ENCODE measurements at places on chromosomes 12 and 14.

- DNase-seq: no peak
Observed at GRCh38 chr14:47252802-47253201, 422.6 kb downstream of the MDGA2 start.

- DNase-seq: no peak
Observed at GRCh38 chr14:99134516-99135046, 137.4 kb downstream of the BCL11B start.

DNA sequence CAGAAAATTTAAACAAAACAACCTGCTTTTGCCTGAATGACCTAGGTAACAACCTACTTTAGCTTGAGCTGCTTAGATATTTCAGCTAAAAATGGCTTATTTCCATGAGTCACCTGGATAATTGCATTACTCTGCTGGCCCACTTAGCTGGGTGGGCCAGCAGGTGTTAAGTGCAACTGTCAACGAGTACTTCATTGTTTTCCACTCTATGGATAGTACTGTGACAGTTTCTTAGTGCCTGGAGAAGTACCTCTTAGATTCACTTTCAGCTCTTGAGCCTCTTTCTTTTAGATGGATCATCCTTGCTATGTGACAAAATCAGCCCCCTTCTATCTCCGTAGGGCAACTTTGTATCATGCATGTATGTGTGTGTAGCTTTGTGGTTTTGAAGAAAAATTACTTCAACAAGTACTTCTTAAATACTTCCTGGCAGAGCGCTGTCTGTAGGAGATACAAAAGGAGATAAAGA is 368.2 kb upstream of the ATP2B1 start:
- no peak for DNase-seq

- DNase-seq: no peak
Observed at GRCh38 chr14:51328064-51328771, 88.2 kb downstream of the TMX1 start.

- no peak for DNase-seq
Observed at GRCh38 chr12:91870872-91871707, 274.6 kb downstream of the BTG1 start.

- DNase-seq: no peak
Observed at GRCh38 chr12:51647647-51648046, 56.6 kb downstream of the SCN8A start.

GRCh38 chr12:106144847-106145246 is 6.1 kb upstream of the NUAK1 start:
- no peak for DNase-seq

DNA sequence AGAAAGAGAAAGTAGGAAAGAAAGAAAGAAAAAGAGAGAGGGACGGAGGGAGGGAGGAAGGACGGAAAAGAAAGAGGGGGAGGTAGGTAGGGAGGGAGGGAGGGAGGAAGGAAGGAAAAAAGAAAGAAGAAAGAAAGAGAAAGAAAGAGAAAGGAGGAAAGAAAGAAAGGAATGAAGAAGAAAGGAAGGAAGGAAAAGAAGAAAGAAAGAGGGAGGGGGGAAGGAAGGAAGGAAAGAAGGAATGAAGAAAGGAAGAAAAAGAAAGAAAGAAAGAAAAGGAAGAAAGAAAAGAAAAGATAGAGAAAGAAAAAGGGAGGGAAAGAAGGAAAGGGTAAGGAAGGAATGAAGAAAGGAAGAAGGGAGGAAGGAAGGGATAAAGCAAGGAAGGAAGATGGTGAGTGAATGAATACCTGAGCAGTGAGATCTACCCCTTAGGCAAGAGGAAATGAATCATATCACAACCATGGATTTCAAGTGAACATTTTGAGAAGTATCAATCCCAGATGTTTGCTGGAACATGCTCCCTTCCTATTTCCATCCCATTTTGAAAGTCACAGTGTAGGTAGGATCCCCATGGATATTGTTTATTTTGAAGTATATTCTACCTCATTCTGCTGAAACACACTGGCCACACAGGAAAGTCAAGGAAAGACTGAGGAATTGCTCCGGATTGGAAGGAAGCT is 639.4 kb upstream of the TBX3 start:
- DNase-seq: no peak

GRCh38 chr14:23548351-23549318 is 2.9 kb downstream of the ZFHX2 start:
- DNase-seq: no peak

DNA sequence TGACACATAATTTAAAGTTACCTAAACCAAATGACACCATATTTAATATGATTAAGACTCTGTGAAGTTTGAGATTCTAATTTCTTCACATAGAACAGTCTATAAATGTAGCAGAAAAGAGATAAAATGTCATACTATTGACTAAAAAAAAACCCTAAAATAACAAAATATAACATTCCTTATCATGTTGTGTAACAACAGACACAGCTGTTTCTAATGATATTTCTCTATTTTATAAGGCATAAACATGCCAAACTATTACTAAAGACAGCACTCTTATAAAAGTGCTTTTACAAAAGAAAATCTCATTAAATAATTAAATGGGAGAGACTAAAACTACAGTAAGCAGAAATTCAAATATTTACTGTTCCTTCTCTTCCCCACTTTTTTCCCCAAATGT is 49.4 kb downstream of the NOVA1 start:
- DNase-seq: no peak
